ENCODE measurements at places on chromosomes 6 and 20.

DNA sequence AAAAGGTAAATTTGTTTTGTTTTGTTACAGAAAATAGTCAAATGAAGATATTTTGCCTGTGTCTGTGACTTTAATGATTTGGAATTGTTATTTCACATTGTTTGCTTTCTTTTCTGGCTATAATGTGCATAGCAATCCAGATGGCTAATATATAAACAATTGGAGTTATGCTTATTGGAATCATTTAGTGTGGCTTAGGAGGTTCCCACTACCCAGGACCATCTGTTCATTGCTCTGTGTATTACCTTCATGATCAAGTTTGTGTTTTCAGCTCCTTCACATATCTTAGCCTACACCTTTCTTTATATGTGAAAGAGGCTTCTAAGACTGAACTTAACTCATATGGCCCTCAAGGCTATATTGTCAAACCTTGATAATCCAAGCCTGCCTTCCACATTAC lies 232.9 kb downstream of the BCKDHB start:
- DNase-seq: no peak

DNA sequence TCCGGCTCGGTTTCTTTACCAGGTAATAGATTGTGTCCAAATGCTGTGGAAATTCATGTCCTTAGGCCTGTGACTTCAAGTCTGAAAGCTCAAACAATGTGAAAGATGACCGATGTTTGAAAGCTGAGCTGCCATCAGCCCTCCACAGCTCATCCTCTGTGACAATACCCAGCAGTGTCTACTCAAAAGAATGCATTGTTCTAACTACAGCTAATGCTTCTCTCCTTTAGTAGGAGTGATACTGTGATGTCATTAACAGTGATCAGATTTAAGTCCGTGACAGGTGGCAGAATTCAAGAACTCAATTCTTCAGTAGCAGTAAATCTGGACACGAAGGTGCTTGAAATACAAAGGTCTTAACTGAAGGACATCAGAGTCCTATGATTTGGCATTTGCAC lies 97.3 kb downstream of the RCAN2 start:
- no peak for DNase-seq

DNA sequence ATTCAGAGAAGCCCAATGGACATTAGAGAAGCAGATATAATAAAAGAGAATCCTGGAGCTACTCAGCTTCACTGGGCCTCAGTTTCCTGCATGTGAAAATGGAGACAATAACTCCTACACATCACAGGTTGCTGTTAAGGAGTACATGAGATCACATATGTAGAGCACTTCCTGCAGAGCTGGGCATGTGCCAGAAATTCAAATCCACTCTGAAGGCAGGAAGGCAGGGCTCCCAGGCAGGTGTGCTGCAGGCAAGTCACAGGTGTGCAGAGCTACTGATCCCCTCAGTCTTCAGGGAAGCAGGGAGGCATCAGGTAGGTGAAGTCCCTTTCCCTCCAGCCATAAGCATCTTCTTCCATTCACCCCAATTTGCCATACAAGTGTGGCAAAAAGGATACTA lies 48.0 kb downstream of the DST start:
- DNase-seq: no peak

DNA sequence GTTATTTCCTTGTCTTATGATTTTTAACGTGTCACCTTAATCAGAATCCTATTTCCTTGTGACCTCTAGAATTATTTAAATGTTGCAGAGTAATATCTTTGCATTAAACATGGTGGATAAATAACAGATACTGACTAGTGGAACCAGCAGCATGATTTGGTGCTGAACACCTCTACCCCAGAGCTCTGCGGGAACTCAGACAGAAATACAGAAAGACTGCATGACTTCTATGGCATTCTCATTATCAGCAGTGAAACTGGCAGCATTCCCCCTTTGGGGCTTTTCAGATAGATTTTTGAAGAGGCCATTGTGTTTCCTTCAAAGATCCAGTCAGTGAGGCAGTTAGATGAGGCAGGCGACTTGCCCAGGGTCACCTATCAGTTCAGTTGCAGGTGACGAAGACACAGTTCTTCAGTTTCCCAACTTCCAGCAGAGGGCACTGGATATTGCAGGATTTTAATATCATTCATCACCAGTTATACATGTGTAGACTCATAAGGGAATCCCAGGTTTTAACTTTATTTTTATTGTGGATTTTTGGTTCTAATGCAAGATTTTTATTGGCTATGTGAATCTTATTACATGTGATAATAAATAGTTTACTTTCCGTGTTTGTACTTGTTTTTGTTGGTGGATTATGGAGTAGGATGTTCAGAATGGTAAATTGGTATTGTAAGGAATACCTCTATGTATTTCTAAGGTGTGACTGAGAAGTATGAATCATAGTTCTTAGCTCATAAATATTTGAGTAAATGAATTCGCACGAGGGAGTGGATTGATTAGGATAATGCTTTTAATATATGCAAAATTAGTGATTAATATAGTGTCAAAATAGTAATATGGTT lies 81.3 kb downstream of the AFDN start:
- no peak for DNase-seq

DNA sequence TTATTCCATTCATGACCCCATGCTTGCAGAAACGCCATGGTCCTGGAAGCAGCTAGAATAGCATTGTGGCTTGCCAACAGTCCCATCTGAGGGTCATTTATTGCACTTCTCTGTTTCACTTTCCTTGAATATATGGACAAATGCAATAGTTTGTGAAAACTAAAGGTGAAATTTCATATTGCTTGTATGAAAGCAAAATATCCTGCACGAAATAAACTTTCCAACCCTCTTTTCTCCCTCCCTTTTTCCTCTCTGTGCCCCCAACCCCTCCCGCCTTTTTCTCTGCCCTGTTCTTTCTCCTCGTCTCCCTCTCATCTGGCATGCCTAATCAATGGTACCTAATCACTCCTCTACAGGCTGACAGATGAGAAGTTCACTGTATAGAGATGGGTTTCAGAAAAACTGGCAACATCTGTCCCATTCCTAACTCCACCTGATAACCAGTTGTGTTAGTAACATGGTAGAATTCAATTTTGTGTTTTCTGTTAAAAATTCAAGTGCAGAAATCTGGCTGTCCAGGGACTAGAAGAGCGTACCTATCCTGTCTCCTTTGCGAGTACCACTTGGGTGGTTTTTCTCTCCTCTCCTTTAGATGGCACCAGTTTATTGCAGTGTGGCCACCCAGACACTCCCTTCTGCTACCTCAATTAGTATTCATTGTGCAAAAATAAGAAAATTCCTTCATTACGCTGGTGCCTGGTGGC lies 198.6 kb downstream of the FOXA2 start:
- DNase-seq: peak; percentile 14

- no peak for DNase-seq
Measured at GRCh38 chr6:131163886-131164285, 28.6 kb downstream of the AKAP7 start.

- DNase-seq: no peak
Measured at GRCh38 chr6:167005350-167006159, 6.4 kb downstream of the CEP43 start.

- DNase-seq: no peak
Measured at GRCh38 chr6:63635215-63635587, 401 bp upstream of the PHF3 start.

DNA sequence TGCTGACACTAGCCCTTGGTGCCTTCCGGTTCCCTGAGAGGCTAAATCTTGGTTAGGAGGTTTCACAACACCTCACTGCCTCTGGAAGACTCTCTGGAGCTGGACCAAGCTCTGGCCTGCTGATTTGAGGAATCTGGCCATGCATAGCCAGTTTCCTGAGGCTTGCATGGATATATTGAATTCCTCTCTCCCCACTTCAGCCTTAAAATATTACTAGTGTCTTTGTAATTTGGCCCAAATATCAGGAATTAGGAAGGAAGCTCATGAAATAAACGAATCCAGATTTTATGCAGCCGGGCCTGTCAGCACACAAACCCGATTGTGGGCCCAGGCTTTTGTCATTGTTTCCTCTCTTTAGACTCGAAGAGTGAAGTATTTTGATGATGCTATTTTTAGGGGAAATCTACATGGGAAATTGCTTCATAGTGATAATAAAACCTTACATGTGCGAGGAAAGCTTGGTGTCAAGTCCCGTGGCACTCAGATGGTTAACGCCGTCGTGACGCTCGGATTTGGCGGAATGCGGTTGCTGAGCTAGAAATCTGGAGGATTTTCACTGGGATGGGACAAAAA lies 144.4 kb downstream of the PHACTR3 start:
- DNase-seq: no peak

DNA sequence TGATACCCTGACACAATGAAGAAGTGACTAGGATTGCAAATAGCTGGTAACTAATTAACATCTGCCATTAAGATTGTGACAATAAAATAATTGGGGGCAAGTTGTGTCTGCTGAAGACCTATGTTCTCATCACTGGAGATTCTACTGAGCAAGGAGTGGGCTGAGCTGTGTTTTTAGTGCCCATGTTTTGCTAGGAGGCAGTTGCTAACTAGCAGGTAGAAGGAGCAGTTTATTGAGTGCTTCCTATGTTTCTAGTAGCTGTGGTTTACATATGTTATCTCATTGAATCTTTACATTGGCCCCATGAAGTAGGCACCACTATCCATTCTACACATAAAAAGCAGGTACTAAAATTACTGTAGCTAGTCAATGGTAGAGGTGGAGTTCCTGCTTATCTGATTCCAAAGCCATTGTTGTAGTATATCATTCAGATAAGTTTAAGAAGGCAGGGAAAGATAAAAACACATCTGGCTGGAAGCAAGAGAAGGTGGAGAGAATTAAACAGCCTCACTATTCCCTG lies 2.8 kb upstream of the MEP1A start:
- DNase-seq: no peak

GRCh38 chr6:77910826-77911225 lies 258.0 kb downstream of the MEI4 start:
- DNase-seq: no peak

GRCh38 chr6:129577691-129578090 lies 132.3 kb downstream of the ARHGAP18 start:
- no peak for DNase-seq

GRCh38 chr20:1291191-1291741 lies 25.2 kb downstream of the SNPH start:
- DNase-seq: no peak

DNA sequence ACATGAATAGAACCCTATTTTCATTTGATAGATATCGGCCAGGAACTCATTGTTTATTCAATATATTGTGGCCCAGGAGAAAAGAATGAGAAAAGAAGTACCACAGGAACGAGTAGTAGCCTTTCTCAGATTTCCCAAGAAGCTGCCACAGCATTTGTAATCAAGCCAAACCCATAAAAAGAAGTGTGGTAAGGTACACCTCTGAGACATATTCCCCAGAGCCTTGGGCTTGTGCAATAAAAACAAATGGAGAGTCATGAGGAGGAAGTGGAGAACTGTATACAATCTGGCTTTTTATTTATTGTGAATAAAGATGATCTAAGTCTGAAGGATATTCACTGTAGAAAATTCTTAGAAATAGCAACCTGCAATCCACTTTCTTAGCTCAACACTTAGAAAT lies 36.7 kb downstream of the KIF6 start:
- DNase-seq: no peak

- DNase-seq: no peak
Measured at GRCh38 chr20:57947421-57948179, 237.8 kb upstream of the PMEPA1 start.

- no peak for DNase-seq
Measured at GRCh38 chr6:129476248-129476564, 233.8 kb downstream of the ARHGAP18 start.

GRCh38 chr20:50013976-50014375 lies 31.2 kb downstream of the SNAI1 start:
- DNase-seq: no peak

- DNase-seq: no peak
Measured at GRCh38 chr20:49980140-49981008, 2.4 kb upstream of the SNAI1 start.

GRCh38 chr6:12026120-12026519 lies 14.0 kb downstream of the HIVEP1 start:
- DNase-seq: no peak

GRCh38 chr20:52985687-52986086 lies 13.5 kb downstream of the TSHZ2 start:
- DNase-seq: no peak

All from ELF-1 (cell line).